Liver (tissue), 10 donors: ENCODE measurements at places on chromosomes 1 and 21. TPM values are rescaled to one million over a fixed set of nuclear protein-coding genes. Genes with fewer than 3 reads are reported as not detected.
A peak's percentile ranks its signal among the peaks of the same experiment; 100 is the strongest.

KRTAP20-4 gene
- polyA plus RNA-seq, result not detected

SHISA4 gene
- polyA plus RNA-seq, result 2.8 TPM

- DNase-seq, result no peak
Measured at GRCh38 chr21:39430457-39430856, 15.1 kb downstream of the LCA5L start.

HSD3B2 gene
- 0.18 TPM for polyA plus RNA-seq

LCE2C gene
- polyA plus RNA-seq, result not detected

- no peak for DNase-seq
Measured at GRCh38 chr1:219209578-219209977, 35.9 kb downstream of the LYPLAL1 start.

DNA sequence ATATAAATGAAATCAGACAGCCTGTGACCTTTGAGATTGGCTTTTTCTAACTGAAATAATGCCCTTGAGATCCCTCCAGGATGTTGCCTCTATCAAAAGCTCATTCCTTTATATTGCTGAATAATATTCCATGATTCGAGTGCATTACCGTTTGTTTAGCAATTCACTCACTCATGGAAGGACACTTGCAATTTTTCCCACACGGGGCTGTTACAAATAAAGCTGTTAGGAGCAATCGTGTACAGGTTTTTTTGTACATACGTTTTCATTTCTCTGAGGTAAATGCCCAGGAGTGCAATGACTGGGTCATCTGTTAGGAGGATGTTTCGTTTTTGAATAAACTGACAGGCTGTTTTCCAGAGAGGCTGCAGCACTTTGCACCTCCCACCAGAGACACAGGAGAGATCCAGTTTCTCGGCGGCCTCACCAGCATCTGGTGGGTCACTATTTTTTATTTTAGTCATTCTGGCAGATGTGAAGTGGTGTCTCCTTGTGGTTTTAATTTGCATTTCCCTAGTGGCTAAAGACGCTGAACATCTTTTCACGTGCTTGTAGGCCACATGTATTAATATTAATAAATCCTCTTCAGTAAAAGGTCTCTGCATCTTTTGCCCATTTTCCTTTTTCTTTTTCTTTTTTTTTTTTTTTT is 11.0 kb downstream of the PRDM15 start:
- DNase-seq, result no peak

HMCN1 gene
- 2.1 TPM for polyA plus RNA-seq

DNA sequence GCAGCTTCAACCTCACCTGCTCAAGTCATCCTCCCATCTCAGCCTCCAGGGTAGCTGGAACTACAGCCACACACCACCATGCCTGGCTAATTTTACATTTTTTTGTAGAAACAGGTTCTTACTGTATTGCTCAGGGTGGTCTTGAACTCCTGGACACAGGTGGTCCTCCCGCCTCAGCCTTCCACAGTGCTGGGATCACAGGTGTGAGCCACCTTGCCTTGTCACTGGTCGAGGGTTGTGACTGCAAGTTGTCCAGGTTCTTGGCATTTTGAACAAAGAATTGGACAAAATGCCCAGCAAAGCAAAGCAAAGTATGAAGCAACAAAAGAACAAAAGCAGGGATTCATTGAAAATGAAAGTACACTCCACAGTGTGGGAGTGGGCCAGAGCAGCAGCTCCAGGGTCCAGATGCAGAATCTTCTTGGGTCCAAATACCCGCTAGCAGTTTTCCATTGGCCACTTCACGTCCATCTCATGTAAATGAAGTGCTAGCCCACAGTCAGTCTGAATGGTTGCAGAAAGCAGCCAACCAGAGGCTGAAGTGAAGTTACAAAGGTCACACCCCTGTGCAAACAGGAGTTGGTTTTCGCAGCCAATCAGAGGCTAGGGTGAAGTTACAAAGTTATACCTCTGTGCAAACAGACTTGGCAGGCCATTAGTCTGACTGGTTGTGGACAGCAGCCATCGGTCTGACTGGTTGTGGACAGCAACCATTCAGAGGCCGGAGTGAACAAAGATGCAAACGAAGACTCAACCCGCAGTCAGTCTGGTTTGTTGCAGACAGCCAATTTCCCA is 109.5 kb upstream of the KIF26B start:
- DNase-seq, result no peak

DNA sequence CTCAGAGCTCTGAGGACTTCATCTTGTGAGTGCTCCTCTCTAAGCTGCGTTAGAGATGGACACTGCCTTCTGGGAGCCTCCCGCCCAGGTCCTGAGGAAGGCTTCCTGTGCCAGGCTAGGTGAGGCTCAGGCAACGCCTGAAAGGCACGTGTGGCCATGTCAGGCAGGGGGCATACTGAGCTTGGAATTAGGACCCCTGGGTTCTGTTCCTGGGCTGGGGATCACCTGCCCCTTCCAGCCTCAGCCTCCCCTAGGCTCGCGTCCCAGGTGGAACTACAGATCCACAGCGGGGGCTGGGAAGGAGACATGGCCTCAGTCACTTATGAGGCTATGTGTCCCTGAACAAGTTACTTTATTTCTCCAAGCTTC is 10.0 kb upstream of the ASCL5 start:
- no peak for DNase-seq

MLLT11 gene
- polyA plus RNA-seq, result 0.64 TPM

- DNase-seq, result no peak
Measured at GRCh38 chr1:179510038-179510437, 65.7 kb downstream of the NPHS2 start.

FRRS1 gene
- 11.5 TPM for polyA plus RNA-seq

- no peak for DNase-seq
Measured at GRCh38 chr21:46056450-46056903, 41.4 kb upstream of the COL6A2 start.

DNA sequence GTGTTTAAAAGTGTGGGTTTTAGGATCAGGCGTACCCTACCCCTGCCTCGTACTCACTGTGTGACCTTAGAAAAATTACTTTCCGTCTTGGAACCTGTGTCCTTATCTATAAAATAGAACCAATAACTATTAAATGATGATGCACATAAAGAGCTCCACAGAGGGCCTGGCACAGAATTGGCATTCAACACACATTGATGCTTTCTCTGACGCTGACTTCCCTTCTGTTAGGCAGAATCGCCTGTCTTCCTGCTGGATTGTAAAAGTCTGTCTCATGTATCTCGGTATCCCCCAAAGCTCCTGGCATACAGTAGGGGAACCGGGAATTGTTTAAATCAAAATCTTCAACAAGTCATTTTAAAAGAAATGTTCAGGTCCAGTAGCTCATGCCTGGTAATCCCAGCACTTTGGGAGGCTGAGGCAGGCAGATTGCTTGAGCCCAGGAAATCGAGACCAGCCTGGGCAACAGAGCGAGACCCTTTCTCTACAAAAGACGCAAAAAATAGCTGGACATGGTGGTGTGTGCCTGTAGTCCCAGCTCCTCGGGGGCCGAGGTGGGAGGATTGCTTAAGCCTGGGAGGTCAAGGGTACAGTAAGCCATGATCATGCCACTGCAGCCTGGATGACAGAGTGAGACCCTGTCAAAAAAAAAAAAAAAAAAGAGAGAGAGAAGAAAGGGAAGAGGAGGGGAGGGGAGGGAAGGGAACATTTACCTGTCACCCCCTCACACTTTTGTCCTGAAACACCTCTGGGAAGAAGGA is 41.3 kb upstream of the FHAD1 start:
- DNase-seq, result no peak

USH2A gene
- polyA plus RNA-seq, result 0.14 TPM

DNA sequence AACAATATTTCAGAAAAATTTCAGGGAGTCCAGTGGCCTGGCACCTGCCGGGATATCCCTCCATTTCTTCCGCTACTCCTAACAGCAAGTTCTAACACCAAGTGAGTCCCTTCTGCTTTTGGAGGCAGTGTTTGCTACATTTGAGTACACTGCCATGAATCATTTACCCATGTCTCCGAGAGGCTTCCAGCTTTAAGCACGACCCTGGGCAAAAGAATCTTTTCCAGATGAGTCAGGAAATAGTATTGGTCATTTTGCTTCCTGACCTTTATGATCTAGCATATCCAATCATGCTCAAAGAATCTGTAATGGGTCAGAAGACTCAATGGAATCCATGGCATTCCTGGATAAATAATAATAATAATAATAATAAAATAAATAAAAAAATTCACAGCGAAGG is 60.7 kb upstream of the FMN2 start:
- DNase-seq, result no peak

GRCh38 chr1:88777604-88778149 is 93.6 kb downstream of the PKN2 start:
- no peak for DNase-seq

DNA sequence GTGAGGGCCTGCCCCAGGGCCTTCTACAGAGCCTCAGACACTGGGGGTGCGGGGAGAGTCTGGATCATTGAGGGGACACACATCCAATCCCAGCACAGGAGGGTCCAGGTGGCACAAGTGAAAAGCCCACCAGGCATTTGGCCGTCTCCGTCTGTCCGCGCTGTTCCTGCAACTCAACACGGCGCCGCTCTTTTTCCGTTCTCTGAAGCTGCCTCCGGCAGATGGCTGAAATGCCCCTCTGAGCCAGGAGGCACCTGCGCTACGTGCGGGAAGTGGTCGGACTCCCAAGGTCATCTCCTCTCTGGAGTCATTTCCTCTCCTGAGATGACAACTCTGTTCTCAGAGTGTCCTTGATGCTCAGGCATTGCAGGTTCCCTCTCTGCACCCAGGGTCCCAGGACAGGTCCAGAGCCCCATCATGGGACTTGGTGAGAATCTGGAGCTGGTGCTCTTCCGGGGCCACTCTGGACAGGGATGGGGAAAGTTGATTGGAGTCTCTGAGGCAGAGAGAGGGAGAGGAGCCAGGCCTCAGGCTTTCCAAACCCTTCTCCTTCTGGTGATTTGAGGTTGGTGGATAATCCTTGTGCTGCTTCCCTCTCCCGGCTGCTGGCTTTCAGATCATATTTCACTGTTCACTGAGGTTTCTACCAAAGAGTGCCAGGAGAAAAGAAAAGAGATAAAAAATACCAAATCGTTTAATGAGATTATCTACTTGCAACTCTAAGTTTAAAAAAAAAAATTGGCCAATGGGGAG is 14.0 kb upstream of the MIXL1 start:
- DNase-seq, result no peak

CACHD1 gene
- 1.3 TPM for polyA plus RNA-seq

GRCh38 chr1:909861-910310 is 13.8 kb upstream of the SAMD11 start:
- no peak for DNase-seq

HDGF gene
- 41.7 TPM for polyA plus RNA-seq

DNA sequence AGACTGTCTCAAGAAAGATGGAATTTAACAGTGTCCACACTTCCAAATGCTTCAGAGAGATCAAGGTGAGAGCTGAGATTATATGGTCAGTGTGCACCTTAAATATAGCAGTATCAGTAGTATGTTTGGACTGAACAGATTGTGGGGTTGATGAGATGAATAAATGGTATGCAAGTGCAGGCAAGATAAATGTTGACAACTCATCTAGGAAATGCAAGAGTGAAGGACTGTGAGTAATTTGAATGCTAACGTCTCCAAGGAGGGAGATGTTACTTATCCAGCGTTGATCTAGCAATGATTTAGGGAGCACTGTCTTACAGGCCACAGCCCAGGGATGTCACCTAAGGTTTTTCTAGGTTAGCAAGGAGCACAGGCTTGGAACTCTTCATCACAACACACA is 170.7 kb upstream of the GALNT2 start:
- DNase-seq, result no peak

PLEKHG5 gene
- polyA plus RNA-seq, result 0.81 TPM

- no peak for DNase-seq
Measured at GRCh38 chr1:52153010-52153409, 11.1 kb downstream of the ZFYVE9 start.

E2F2 gene
- 0.53 TPM for polyA plus RNA-seq

KIAA1614 gene
- polyA plus RNA-seq, result 0.29 TPM

PCBP3 gene
- 0.46 TPM for polyA plus RNA-seq

- peak; percentile 89 for DNase-seq
Measured at GRCh38 chr1:42936309-42937078, 22.2 kb downstream of the SLC2A1 start.

GRCh38 chr1:84781946-84782771 is 91.9 kb upstream of the SSX2IP start:
- peak; percentile 78 for DNase-seq

DNA sequence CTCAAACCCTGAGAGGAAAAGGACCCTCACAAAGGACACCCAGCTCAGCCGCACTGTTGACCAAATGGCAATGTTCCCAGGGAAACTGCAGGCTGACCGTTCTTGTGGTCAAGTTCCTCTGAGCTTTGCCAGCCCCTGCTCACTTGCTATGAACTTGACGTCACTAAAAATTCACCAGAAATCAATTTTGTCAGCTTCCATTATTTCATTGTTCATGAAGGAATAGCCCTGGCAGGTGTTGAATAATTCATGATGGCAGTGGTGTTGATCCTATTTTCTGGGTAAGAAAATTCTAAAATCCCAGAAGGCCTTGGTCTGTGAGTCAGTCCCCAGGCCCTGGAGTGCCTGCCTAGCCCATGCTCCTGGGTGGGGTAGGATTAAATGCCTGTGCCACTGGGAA is 318.9 kb downstream of the ZNF326 start:
- no peak for DNase-seq

SLC30A10 gene
- polyA plus RNA-seq, result 18.8 TPM

KRTAP10-5 gene
- not detected for polyA plus RNA-seq

DNA sequence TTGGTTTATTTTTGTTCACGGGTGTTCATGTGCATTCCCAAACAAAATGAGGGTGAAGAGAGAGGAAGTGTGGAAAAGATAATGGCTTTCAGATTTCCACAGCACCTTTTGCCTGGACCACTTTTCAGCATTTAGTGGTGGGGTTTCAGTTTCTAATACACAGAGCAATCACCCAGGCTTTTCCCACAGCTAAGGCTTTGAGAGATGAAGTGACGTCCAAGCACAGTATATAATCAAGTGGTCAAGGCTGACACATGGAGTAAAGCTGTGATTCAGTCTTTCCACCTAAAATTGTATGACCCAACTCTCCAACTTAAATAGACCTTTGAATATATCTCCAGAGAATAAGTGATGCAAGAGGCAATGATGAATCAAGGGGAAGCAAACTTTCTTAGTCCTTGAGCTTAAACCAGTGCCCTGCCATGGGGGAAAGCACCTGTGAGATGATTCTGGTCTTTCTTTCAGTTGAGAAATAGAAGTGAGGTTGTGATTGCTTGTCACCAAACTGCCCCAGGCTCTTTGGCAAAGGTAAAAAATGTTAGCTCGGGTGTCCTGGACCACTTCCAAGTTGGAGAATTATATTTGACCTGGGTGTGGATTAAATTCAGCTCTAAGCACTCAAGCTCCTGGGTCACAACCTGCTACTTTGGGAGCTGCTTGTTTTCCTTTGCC is 2.4 kb upstream of the PIK3R3 start:
- no peak for DNase-seq

KRTAP21-2 gene
- polyA plus RNA-seq, result not detected

DEPDC1 gene
- 0.52 TPM for polyA plus RNA-seq

GRCh38 chr1:157542676-157543075 is 9.6 kb downstream of the FCRL5 start:
- DNase-seq, result no peak

- no peak for DNase-seq
Measured at GRCh38 chr1:69315416-69315815, 252.3 kb upstream of the LRRC7 start.

UBIAD1 gene
- 9.0 TPM for polyA plus RNA-seq

DNA sequence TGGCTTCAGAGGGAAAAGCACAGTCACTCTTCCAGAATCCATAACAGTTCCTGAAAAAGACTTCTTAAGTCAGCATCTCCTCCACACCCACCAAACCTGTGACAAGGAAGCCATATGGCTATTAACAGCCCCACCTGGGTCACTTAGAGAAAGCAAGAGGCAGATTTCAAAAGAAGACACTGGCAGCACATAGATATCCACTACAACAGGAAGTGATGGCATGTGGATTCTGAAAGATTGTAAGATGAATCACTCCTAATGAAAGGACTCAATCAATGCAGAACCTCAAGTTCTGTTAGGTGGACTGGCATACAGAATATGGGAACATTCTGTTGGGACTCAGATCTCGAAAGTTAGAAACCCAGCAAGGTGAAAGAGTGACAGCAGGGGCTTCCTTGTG is 365.9 kb downstream of the TGFB2 start:
- DNase-seq, result no peak
